ENCODE measurements at places on chromosomes 7 and 10.

DNA sequence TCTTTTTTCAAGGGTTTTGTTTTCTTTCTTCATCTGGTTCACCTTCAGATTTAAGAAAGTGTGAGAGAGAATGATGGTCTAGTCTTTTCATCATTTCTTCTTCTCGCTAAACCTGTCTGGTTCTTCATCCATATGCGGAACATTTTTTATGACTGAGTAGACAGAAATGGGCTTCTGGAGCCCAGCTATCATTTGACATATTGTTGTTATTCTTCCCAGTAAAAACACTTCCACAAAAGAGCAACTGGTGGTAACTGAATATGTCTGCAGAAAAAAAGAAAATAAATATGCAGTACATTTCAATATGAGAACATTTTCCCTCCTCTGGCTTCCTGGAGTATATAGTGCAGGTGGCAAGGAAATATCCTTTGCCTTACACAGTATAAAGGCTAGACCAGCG lies 209.5 kb downstream of the JCAD start:
- no peak for DNase-seq

DNA sequence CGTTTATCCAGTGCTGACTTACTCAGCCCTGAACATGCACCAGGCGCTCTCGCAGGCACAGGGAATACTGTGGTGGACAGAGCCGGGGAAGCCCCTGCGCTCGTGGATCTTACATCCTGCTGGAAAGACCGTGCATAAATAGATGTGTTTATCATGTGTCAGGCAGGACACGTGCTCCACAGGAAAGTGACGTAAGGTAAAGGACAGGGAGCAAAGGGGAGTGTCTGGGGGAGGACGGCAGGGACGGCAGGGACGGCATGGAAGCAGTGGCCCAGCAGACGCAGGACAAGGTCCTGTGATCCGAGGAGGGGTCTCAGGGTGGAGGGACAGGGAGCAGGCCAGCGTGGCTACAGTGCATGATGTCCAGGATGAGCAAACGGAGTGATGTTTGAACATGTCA lies 410.5 kb downstream of the PAXIP1 start:
- no peak for DNase-seq

- DNase-seq = no peak
Measured at GRCh38 chr7:46651561-46652088, 730.6 kb upstream of the IGFBP3 start.

DNA sequence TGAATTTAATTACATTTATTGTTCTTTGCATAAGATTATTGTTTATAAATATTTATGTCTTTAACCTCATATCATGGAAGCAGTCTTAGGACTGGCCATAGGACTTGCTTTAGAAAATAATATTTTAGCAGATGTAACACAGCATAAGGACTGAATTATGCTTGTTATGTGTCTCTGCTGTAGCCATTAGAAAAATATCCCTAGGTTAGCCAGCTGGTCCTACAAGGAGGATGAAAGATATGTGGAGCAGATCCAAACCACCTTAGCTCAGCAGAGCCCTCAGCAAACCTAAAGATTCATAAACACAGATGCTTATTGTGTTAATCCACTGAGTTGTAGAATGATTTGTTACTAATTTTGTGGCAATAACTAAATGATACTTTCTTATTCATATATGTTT lies 166.0 kb upstream of the COL1A2 start:
- no peak for DNase-seq

DNA sequence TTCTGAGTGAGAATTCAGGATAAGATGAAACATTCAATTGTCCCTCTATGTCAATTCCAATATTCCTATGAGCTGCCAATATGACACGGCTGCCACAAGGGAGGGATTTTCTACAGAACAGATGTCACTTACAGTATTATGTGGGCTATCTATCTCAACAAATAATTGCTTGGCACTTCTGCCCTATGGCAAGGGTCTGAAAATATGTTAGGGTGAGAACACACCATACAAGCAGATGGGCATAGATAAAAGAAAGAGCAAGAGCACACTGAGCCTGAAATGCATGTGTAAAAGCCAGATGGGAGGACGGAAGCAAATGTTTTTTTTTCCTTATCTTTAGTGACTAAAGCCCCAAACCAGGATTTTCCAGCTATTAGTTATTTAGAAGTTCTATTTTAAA lies 70.1 kb upstream of the TFEC start:
- no peak for DNase-seq

DNA sequence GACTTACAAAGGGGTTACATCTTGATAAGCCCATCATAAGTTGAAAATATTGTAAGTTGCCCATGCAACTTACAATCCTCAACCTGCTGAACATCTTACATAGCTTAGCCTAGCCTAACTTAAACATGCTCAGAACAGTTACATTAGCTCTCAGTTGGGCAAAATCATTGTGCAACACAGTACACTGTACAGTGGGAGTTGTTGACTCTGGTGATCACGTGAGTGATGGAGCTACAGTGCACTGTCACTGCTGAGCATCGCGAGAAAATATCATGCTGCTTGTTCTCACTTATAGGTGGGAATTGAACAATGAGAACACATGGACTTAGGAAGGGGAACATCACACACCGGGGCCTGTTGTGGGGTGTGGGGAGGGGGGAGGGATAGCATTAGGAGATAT lies 214.9 kb upstream of the ZMIZ1 start:
- no peak for DNase-seq

DNA sequence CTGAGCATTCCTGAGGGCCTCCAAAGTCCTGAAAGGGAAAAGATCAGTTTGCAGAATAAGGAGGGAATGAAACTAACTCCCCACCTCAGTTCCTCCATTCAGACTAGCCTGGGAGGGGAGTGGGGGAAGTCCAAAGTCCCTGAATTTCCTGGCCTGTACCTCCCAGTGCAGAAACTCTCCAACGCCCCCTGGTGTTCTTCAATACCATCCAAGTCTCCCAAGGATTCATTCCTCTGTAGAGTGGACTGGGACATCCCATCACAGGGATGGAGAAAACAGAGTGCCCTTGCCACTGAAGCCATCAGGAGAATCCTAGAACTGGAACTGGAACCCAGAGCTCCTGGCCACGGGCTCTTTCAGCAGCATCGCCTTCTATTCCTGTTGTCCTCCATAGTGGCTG lies 1.6 kb upstream of the COL13A1 start:
- peak; percentile 14 for DNase-seq

Data from germinal center (tissue), 1 donor.